ENCODE measurements at places on chromosomes 2 and 18.

DNA sequence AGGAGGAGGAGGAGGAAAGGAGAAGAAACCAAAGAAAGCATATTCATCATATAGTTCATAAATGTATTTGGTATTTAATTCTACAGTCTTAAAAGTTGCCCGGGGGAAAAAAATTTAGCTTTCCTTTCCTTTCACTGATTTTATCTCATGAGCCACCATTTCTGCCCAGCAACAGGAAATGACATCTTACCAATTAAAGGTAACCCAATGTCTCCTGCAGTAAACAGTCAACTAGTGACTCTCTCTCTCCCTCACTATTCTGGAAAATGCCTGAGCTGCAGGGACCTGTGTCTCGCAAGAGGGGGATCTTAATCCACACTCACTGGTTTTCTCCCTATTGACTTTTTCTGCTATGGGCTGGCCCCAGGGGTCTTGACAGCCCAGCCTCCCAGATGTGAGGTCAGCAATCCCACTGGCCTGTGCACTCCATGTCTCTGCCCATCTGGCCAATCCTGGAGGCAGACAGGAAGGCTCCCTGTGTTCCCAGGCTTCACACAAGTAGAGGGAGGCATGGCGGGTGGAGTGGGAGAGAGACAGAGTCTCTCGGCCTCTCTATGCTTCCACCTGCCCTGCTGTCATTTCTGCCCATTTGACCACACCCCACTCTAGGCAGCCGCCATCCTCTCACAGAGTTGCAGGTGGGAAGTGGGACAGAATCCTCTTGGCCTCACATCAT is 85.4 kb upstream of the CABLES1 start:
- no peak for DNase-seq

- no peak for DNase-seq
Observed at GRCh38 chr2:120066800-120067547, 54.1 kb downstream of the EPB41L5 start.

DNA sequence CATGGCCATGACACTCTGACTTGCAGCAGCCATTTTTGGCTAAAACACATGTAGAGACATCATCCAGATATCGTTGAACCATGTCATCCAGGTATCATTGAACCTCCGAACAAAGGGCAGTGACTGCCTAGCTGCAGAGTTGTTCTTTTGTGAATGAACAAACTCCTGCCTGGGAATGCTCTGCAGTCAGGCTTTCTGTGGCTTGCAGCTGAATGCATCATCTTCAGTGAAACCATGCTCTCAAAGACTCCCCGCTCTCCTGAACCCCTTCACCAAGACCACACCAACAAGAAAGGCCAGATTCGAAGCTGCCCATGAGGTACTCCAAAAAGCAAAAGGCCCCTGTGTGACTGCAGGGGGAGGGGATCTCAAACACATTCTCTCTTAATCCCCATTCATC is 118.8 kb downstream of the ACTR3 start:
- DNase-seq, result no peak

GRCh38 chr2:13067508-13067907 is 350.8 kb downstream of the TRIB2 start:
- no peak for DNase-seq

- DNase-seq, result no peak
Observed at GRCh38 chr18:61199171-61199848, 133.9 kb upstream of the CDH20 start.

DNA sequence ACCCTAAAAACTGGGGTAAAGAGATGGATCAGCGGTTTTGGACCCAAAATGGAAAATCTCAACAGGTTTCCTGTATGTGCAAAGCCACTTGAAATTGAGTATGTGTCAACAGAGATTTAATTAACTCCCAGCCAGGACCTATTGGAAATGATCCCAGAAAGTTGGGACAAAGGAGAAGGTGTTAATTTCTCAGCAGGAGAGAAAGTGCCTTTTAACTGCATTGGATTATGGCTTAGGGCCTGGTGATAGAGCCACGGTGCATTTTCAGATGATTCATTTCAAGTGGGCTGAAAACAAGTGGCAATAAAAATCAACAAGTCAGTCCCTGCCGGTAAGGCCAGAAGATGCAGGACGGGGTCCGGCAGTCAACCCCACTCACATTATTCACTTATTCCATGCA is 80.2 kb upstream of the BCL11A start:
- no peak for DNase-seq

DNA sequence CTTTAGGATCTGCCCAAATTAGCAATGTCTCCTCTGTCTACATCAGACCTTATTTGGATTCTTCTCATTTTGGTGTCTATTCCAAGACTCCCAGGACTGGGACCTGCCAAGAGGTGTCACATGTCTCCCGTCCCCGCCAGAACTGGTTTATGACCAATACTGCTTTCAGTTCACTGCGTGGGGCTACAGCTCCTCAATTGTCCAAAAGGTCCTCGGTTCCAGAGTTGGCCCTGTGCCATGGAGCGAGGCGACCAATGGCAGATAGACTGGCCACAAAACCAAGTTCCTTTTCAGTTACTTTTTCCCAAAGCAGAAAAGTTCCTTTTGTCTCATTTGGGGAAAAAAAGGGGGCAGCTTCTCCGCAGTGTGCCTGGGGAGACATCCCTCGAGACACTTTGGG is 144.1 kb upstream of the ZNF236 start:
- no peak for DNase-seq

GRCh38 chr18:76621782-76622495 is 126.9 kb upstream of the ZNF516 start:
- DNase-seq, result no peak

GRCh38 chr18:66495844-66496243 is 108.0 kb downstream of the CDH19 start:
- DNase-seq, result no peak

- DNase-seq, result peak; percentile 8
Observed at GRCh38 chr18:36128530-36128870, 640 bp downstream of the SLC39A6 start.

- DNase-seq, result no peak
Observed at GRCh38 chr2:85215448-85216401, 82.5 kb downstream of the TCF7L1 start.

GRCh38 chr18:55106906-55107305 is 147.6 kb upstream of the CCDC68 start:
- no peak for DNase-seq

DNA sequence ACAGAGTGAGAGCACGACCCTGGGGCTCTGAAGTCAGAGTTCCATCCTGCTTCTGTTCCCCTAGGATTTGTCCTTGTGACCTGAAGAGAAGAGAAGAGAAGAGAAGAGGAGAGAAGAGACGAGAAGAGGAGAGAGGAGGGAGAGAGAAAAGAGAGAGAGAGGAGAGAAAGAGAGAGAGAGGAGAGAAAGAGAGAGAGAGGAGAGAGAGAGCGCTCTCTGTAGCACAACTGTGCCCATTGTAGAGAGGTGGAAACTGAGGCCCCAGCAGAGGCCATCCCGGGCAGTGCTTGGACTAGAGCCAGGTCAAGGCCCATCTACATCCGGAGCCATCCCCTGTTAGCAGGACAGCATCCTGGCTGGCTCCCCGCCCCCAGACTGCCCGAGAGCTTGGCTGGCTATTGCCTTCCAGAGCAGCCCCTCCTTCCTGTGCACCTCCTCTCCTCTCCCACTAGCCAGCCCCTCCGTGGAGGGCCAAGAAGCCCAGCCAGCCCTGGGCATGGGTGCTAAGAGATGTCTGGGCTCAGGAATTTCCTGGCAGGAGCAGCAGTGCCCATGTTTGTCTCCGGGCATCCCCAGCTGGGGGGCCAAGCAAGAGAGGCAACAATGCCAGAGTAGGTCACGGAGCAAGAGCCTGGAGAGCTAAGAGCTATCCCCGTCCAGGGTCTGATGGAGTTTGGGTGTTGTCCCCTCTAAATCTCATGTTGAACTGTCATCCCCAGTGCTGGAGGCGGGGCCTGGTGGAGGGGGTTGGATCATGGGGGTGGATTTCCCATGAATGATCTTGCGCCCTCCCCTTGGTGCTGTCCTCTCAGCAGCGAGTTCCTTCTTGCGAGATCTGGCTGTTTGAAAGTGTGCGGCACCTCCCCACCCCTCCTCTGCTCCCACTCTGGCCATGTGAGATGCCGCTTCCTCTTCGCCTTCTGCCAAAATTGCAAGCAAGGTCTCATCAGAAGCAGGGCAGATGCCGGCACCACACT is 18.2 kb upstream of the GPR55 start:
- DNase-seq, result no peak

DNA sequence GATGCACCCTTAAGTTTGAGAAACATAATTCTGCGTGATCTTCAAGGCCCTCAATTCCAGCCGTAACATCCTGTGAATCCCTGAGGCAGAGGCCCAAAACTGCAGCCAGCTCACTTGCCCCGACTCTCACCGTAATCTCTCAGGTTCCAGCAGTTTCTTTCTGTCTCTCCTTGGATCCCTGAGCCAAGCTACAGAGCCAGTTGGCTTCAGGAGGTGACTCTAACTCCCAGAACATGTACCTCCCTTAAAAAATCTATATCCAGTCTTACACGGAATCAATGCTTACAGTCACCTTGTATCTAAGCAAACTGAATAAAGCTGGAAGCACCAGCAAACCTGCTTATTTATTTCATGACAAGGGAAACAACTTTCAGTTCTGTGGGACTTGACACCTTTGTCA is 300.4 kb downstream of the SETBP1 start:
- DNase-seq, result no peak

- no peak for DNase-seq
Observed at GRCh38 chr2:19189391-19189790, 169.0 kb downstream of the OSR1 start.

- no peak for DNase-seq
Observed at GRCh38 chr2:121562269-121563176, 31.8 kb downstream of the RNU4ATAC start.

DNA sequence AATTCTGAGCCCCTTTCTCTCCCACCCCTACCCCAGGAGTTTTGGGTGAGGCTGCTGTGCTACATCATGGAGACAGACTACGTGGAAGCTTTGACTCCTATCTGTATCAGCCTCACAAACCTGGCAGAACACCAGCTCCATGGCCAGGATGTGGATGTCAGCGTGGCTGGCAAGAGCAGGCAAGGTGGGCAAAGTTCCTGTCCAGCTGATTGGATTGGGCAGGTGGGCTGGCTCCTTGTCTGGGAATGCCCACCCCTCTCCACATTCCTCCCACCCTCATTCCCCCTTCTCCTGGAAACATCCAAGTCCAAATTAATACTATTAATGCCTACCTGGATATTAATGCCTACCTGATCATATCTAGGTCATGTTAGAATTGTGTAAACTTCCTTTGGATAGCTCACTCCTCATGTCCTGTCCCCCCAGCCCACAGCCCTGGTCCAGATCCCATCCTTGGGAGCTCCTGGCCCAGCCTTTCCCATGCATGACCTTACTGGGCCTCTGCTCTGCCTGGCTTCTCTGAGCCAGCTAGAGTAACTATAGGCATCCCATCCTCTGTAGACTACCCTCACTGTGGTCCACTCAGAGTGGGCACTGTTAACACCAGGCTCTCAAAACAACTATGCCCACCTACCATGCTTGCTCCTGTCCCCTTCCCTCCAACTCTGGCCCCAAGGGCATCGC is 24.1 kb downstream of the MROH2A start:
- no peak for DNase-seq

All from CD4-positive, alpha-beta memory T cell (primary cell).